ENCODE measurements at places on chromosomes 12 and 14.

- DNase-seq, result no peak
Observed at GRCh38 chr14:53409289-53409688, 256.2 kb upstream of the DDHD1 start.

- DNase-seq, result no peak
Observed at GRCh38 chr12:81253360-81253759, 175.5 kb downstream of the ACSS3 start.

GRCh38 chr12:38775457-38775856 lies 129.9 kb downstream of the CPNE8 start:
- no peak for DNase-seq

DNA sequence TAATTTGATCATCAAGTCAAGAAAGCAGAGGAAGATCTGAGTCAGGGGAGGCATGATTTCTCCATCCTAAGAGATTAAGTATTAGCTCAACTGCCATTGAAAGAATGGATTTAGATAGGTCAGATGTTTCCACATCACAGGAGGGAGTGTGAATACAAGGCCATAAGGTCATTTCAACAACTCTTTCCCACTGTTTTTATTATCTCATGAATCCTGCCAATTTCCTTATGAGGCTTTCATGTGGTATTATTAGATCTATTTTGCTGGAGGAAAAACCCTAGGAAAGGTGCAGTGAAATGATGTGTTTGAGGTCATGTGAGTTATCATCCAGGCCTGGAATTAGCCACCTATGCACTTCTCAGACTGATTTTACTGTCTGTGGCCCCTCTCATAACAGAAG lies 269.0 kb downstream of the NOVA1 start:
- DNase-seq, result no peak

GRCh38 chr12:6951551-6952120 lies 480 bp downstream of the PTPN6 start:
- no peak for DNase-seq

- no peak for DNase-seq
Observed at GRCh38 chr14:93308686-93309345, 24.0 kb downstream of the BTBD7 start.

- DNase-seq, result no peak
Observed at GRCh38 chr12:92111256-92111655, 34.4 kb downstream of the BTG1 start.

All from cortex of kidney (tissue), 1 donor.